ENCODE measurements at places on chromosomes 7 and 10.

DNA sequence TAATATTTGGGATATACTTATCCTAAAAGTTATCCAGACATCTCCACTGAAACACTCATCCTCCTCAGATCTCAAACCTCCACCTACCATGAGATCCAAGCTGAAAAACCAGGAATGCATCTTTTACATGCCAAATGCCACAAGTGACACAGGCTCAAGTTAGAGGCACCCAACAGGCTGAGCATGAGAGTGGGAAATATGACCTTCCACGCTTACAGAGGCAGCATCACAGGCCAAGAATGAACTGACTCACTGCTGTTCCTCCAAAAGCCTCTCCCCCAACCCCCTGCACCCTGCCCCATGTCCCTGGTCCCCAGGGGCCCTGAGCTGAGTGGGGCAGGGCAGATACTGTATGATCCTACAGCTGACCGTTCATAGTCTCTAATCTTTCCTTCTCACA is 4.8 kb upstream of the MTPAP start:
- no peak for DNase-seq

DNA sequence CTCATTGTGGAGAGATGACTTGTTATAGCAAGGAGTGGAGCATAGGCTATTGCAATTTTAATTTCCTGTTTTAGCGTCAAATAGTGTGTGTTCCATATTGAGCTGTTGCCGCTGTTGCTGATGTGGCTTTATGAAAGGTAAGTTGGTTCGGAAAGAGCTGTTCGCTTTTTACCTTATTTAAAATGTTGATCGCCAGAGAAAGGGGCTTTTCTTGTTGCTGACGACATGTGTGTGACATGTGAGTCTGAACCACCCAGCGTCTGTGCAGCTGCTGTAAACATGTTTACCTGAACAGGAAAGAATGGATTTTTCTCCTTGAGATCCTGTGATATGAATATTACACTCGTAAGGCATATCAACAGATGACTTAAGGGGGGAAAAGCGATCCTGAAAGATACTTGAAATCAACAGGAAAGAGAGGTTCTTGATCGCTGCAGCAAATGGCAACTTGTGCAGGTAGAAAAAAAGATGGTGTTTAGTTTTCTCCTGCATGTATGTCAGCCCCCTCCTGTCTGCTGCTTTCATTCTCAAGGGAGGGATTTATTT is 2.5 kb downstream of the ZEB1 start:
- DNase-seq = no peak

DNA sequence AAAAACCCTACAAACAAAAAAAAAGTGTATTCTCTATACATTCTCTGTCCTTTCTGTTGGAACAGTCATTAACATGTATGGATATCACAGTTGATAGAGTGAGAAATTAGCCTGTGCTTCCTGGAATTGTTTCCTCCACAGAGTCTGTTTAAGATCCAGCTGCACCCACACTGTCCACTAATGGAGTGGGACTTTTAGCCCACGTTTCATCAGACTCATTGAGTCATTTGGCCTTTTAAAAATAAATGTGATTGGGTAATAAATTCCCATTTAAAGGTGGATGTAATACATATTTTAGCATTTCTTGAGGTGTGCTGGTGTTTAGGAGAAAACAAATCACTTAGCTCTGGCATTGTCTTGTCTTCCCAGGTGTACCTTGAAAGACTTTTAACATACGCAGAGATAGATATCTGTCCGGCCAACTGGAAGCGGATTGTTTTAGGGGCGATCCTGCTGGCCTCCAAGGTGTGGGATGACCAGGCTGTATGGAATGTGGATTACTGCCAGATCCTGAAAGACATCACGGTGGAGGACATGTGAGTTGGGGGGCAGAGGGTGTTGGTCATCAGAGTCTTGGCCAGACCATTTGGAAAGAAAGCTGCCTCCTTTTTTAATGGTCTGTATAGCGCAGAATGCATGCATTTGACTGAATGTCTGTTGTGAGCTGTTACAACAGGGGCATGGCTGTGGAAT is 52.3 kb upstream of the GJD4 start:
- DNase-seq = no peak

- DNase-seq = no peak
These were observed 37.6 kb downstream of the AKR1C4 start for GRCh38 chr10:5234106-5234860.

GRCh38 chr7:112997831-112998230 is 88.8 kb downstream of the GPR85 start:
- no peak for DNase-seq

- DNase-seq = no peak
These were observed 88.2 kb downstream of the ZNF438 start for GRCh38 chr10:30943451-30943850.

DNA sequence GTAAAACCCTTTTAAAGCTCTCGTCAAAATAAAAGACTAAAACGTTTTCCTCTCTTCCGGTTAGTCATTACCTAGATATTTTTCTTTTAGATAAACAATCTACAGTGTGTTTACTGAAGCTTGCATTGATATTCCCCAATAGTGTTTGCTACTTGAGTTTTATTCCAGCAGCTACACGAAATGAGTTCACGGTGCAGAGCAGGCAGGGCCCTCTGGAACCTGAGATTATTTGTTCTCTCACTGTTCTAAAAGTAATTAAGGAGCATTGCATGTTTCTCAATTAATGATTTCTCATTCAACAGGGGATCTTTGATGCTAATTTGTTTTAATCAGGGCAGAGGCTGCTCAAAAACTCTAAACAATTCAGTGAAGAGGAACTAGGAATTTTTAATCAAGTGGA is 319.7 kb downstream of the GFRA1 start:
- DNase-seq = no peak

- DNase-seq = peak; percentile 66
These were observed at the start of gene NMT2 for GRCh38 chr10:15168291-15168785. TSS of gene NMT2 (minus strand) at chr10:15168693. CDS start at chr10:15168612, 81 bp downstream.

All from D721Med (cell line).